ENCODE measurements at places on chromosomes 7 and 10.

DNA sequence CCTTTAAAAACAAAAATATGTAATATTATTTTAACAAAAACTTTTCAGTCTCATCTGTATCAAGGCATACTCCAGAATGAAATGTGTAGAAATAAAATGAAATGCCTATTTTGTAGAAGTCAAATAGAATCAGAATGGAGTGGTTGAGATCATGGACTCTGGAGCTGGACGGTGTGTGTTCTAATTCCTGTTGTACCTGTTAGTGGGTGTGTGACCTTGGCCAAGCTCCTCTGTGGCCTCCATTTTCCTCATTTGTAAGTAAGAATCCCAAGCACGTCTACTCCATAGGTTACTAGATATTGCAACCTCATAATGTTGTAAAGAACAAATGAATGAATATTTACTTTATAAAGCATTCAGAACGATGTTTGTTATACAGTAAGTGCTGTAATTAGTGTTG, 74.9 kb downstream of the HDAC9 start:
- DNase-seq = no peak

DNA sequence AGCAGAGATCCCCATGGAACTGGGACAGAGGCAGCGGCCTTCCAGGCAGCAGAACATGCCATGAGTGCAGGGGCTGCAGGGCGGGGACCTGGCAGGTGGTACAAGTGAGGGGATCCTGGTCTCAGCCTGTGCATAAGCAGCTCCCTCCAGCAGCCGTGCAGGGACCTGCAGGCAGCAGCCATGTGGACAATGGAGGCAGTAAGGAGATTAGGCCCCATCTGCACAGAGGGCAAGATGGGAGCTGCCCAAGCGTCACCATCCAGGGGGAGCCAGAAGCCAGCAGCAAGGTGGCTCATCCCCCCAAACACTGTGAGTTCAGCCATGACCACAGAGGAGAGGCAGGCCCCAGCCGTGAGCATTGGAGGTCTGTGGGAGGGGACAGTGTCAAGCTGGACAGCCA, 3.1 kb downstream of the DDC start:
- DNase-seq = no peak

- DNase-seq = peak; percentile 93
These were observed 1.4 kb downstream of the KBTBD2 start for GRCh38 chr7:32890010-32890792.

DNA sequence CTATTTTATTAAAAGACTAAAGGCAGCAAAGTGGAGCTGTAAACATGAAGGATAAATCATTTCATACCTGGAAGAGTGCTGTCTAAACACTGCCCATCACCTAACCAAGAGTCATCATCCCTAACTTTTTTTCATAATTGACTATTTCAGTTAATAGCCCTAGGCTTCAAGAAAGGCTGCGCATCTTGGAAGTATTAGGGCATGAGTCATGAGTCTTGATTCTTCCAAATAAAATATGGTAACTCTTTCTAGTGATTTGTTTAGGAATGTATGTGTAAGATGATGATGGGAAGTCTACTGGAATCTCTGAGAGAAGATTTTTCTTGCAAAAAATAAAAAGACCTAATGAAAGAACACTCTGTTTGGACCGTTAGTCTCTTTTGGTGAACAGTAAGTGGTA, 207.7 kb upstream of the AHR start:
- DNase-seq = no peak

GRCh38 chr10:116254422-116255155, 18.4 kb downstream of the GFRA1 start:
- no peak for DNase-seq

DNA sequence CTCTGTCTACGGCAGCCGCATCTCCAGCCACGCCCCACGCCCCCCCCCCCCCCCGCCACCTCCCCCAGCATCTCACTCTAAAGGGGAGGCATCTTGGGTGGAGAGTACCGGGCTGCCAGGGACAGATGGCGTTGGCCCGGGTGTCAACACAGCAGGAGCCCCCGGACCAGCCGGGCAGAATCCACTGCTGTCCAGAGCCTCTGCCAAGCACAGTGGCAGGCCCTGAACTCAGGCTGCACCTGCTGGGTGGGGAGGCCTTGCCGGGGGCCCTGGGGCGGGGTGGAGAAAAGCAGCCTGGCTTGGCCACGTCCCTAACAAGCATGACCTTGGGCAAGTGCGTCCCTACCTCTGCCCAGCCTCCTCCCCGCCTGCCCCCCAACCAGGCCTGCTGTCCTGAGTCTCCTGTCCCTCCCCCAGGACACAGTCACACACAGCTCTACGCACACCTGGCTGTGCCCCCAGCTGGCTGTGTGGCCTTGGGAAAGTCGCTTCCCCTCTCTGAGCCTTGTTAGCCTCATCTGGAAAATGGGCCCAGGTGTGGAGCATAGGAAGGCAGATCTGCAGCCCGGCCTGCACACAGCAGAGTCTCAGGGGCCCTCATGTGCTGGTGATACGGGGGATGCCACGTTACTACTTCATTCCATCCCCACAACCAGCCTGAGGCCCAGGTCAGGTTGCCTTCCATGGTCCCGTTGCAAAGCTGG, 45.2 kb downstream of the MICALL2 start:
- no peak for DNase-seq

- DNase-seq = no peak
These were observed 142.5 kb downstream of the DNAJB6 start for GRCh38 chr7:157479326-157479725.

DNA sequence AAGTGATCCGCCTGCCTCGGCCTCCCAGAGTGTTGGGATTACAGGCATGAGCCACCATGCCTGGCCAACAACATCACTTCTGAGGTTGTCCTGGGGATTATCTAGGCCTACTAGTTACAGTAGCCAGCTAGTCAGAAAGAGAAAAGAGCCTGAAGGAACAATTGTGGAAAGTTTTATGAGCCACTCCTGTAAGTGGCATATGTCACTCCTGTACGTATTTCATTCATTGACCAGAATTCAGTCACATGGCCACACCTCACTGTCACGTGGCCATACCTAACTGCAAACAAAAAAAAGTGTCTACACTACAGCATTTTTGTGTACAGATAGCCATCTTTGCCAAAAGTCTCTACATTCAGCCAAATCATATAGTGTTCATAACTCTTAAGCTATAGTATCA, 85.7 kb downstream of the ANKIB1 start:
- no peak for DNase-seq

- DNase-seq = no peak
These were observed 18.8 kb downstream of the FRMPD2 start for GRCh38 chr10:48255722-48256121.

DNA sequence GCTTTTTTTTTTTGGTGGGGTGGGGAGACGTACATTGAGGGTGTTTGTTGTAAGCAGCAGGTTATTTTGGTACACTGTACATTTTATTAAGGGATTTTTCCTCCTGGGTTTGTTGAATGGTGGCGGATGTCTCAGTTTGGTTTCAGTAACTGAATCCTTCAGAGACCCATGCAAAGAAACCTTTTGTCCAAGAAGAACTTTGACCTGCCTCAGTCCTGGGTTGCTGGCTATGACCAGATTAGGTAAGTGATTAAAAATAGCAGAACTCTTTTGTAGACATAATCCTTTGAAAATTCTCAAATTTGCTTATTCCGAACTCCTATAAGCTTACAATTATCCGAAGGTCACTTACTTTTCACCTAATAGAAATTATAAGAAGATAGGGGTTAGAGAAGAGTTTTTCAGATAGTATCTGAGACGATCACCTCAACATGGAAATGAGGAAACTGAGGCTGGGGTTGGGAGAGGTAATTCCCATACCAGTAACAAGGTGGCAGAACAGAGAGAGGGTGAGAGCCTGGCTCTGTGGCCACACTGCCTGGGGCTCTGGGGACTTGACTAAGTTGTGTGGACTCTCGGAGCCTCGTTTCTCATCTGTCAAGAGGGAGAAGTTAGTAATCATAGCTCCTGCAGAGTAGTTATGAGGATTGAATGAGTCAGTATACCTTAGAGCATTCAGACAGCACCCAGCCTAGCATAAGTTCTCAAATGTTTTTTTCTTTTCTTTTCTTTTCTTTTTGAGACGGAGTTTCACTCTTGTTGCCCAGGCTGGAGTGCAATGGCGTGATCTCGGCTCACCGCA, 87.4 kb downstream of the CCNY start:
- DNase-seq = no peak

- no peak for DNase-seq
These were observed 9.4 kb upstream of the PPP2R2D start for GRCh38 chr10:131891196-131891928.

DNA sequence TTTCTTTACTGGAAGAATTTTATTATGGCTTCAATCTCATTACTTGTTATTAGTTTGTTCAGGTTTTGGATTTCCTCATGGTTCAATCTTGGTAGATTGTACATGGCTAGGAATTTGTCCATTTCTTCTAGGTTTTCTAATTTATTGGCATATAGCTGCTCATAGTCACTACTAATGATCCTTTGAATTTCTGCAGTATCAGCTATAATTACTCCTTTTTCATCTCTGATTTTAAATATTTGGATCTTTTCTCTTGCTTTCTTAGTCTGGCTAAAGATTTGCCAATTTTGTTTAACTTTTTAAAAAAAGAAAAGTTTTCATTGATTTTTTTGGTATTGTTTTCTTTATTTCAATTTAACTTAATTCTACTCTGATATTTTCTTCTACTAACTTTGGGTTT, 59.2 kb downstream of the SLC13A1 start:
- DNase-seq = no peak

DNA sequence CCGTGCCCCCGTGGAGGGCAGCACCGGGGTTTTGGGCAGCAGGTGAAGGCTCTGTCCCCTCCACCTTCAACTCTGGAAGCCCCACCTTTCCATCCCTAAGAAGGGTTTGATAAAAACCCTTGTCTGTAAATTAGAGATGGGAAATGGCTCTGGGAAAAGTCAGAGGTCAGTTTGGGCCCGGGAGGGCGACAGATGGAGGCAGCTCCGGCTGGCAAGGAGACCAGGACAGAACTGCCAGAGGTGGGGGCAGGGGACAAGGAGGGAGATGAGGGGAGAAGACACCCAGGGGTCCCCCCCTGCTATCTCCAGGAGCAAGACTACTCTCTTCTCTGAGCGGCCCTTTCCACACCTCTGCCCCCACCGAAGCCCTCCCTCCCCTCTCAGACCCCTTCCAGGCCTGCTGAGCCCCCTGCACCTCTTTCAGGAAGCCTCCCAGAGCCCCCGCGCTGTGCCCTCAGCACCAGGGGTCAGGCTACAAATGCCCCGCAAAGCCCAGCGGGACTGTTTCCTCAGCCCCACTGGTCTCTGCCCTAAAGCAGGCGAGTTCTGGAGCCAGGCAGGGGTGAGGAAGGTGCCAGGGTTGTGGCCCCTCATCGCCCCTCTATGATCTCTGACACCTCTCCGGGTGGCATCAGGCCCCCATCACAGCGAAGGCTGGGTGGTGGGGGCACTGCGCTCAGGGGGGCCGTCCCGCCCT, 980 bp upstream of the SH2B2 start:
- DNase-seq = no peak
